ENCODE measurements at places on chromosomes 3 and 15.

GRCh38 chr3:127886956-127887231, 28.1 kb upstream of the KBTBD12 start:
- no peak for DNase-seq

DNA sequence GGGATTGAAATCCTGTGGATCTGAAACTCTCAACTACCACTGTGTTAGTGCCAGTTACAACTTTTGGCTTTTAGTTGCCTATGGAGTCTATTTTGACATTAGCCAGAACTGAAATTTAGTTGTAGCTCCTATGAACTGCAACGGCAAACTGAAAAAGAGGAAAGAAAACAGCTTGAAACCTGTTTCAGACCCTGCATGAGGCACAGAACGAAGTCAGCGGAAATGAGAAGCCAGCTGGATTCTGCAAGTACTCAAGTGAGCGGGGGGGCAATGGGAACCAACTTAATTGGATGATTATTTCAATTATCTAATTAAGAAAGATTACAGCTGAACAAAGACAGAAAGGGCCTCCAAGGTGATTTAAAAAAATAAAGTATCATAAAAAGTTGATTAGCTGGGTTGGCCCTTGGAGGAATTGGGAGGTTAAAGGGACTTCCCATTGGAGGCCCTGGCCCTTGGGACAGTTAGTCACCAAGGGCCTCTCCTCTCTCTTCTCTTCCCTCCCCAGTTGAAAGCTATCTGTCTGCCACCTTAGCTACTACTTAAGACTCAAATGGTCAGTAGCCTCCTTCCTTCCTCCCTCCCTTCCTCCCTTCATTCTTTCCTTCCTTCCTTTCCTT, 352.1 kb downstream of the SHQ1 start:
- DNase-seq, result no peak

GRCh38 chr15:55195996-55196395, 745 bp downstream of the RSL24D1 start:
- DNase-seq, result no peak

GRCh38 chr15:58277333-58277732, 139.2 kb downstream of the AQP9 start:
- DNase-seq, result no peak

- no peak for DNase-seq
These were observed 818.8 kb upstream of the NR2F2 start for GRCh38 chr15:95511671-95512070.

GRCh38 chr3:28042095-28042635, 199.3 kb upstream of the CMC1 start:
- DNase-seq, result no peak

DNA sequence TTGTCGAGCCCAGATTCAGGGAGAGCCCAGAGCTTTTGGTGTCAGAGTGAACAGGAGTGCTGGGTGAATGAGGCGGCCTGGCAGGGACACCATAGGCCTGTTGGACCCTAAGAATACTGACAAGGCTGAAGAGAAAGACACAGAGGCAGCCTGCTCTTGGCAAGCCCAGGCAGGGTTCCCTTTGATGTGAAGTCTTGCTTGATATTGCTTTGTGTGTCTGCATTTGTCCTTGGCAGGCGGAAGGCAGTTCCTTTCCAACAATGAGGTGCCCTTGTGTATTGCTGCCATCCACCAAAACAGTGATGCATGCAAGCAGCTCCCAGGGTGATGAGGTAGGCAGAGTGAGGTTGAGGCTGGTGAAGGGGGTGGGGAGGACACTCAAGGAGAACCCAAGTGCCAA, 152.7 kb upstream of the TSC22D2 start:
- DNase-seq, result no peak

DNA sequence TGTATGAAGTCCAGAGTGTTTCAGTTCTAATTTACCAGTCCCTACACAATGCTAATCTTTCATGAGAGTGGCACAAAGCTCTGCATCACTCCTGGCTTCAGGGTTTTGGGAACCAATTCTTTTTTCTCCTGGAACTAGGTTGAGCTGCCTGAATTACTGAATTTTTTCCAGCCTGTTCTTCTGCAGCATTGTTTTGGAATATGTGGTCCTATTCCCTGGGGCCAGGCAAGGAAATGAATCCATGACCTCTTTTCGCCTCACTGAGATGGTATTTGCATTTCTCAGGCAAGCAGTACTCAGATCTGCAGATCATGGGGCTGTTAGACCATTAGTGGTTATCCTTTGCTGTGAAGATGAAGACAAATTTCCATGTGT, 25.6 kb upstream of the GPR171 start:
- no peak for DNase-seq

DNA sequence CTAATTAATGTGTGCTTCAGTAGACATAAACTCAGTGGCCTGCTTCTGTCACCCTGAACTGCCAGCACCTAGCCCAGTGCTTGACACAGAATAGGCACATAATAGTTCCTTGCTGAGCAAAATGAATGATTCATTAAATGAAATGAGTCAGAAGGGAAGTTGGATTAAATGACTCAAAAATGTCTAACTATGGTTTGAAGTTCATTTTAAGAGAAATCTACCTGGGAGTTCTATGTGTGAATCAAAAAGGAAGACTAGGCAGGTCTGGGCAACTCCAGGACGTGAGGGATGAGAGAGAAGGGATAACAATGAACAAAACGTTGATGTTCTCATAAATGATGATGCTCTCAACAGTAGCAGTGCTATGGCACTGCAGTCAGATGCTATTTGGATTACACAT, 175.0 kb downstream of the CFAP20DC start:
- no peak for DNase-seq

GRCh38 chr3:172464306-172464705, 16.1 kb upstream of the GHSR start:
- no peak for DNase-seq

GRCh38 chr3:40745381-40746106, 220.8 kb downstream of the ZNF621 start:
- no peak for DNase-seq

DNA sequence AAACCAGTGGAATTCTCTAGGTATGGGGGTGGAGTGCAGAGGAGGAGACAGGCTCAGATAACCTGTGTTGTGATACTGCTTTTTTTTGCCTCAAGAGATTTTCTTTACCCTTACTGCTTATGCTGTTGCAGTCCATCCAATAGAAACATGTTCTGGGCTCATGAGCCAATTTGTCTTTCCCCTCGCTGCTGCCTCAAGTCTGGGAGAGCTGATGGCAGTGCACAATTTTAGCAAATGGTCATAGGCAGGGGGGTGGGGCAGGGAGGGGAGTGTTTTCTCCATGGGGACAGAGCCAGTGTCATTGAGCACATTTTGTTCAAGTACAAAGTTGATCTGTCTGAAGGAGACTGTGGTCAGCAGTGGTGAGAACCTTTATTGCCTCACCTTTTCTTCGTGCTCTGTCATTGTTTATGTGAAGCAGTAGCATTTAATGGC, 134.9 kb downstream of the MBNL1 start:
- no peak for DNase-seq

GRCh38 chr3:155639462-155640055, 105.3 kb downstream of the PLCH1 start:
- no peak for DNase-seq

DNA sequence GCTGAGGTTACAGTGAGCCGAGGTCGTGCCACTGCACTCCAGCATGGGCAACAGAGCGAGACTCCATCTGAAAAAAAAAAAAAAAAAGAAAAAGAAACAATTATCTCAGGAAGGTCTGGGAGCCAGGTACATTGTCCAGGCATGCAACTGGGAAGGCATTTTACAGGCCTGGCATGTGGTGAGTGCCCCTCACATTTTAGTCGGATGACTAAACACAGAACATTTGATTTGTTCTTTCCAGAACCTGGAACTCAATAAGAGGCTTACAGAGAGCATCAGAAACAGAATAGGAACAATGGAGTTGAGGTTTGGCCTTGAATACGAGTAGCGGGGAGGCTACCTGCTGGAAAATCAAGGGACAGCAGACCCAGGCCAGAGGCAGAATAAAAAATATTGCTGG, 33.7 kb upstream of the IGF1R start:
- no peak for DNase-seq

GRCh38 chr3:47741925-47742324, 39.8 kb downstream of the SMARCC1 start:
- DNase-seq, result no peak

GRCh38 chr15:96344706-96345559, 14.4 kb downstream of the NR2F2 start:
- no peak for DNase-seq

DNA sequence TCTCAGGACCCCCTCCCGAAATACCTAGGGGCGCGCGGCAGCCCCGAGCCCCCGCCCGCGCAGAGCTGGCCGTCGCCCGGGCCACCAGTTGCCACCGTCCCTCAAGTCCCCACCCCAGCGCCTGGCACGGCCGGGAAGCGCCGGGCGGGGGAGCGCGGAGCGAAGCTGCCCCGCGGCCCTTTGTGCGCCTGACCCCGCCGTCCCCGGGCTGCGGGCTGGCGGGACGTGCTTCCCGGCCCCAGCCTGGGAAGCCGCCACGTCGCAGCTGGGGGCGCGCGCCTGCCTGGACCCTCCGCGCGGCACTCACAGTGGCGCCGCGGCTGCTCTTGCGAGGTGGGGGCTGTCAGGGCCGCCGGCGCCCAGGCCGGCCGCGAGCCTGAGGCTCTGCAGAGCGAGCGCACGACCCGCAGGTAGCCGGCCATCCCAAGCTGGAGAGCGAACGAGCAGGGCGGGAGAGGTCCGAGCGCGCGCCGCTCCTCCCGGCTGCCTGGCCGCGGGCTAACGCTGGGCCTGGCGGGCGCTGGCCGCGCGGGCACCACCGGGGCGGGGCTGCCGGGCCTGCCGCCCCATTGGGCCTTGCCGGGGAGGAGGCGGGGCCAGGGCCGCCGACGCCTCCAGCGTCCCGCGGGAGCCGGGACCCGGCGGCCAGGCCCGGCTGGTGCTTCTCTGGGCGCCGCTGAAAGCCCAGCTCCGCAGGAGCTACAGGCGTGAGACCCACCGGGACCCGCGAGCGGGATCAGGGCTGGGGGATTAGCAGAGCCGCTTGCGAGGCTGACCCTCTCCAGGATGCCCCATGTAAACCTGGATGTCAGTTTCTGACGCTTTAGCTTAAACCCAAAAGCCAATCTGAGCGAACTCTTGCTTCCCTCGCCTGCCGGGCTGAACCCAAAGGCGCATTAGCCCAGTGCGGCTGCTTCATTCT, at the start of gene IDH2:
TSS of gene IDH2 (minus strand) at position 500 of the 922 bp plus-strand sequence. CDS start at position 422, 78 bp downstream.
- DNase-seq, result peak; percentile 60

DNA sequence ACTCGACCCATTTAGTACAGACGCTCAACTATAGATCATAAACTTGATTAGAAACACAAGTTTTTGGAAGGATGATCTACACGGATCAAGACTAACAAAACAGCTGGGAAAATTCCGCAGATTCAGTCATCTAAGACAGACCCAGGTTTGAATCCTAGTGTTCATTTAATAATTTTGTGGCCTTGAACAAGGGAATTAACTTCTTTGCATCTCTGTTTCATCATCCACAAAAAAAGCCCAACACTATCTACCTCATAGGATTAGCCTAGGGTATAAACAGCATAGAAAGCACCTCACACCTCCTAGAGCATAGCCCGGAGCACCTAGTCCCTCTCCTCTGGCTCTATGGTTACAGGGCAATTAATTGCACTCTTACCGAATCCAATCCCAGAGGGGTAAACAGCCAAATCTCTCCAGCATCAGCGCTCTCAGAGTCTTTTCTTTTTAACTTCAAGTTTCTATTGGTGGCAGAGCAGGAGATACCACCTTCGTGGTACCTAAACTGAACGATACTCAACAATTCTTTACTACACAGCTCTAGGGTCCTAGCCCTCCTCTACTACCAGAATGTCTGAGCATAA, 3.5 kb downstream of the TBL1XR1 start:
- no peak for DNase-seq

DNA sequence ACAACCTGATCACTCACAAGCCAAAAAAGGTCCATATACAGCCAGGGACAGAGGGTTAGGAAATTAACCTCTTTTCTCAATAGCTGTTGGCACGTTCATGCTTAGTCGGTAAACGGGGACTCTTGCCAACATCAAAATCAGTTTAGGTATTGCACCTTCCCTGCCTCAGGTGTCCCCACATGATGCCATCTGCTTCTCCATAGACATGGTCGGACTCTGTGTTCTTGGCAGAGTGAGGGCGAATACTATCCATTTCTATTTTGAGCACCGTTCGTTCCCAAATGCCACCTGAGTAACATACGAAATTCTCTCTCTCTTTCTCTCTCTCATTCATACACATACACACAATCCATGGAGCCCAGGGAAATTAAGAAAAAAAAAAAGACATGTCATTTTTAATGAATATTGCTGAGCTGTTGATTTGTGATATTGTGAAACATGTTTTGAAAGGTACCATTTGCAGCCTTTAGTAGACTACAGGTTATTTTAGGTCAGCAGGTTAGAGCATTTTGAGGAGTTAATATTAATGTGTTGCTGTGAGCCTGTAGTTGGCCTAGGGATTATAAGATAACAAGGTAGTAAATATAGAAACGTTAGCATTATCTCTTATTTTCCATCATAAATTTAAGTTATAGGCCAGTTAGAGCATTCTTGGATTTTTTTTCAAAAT, 78.5 kb downstream of the GHSR start:
- no peak for DNase-seq

- no peak for DNase-seq
These were observed 72.1 kb downstream of the GJD2 start for GRCh38 chr15:34682674-34683073.

GRCh38 chr3:157066335-157067098, 93.4 kb downstream of the CCNL1 start:
- DNase-seq, result no peak

DNA sequence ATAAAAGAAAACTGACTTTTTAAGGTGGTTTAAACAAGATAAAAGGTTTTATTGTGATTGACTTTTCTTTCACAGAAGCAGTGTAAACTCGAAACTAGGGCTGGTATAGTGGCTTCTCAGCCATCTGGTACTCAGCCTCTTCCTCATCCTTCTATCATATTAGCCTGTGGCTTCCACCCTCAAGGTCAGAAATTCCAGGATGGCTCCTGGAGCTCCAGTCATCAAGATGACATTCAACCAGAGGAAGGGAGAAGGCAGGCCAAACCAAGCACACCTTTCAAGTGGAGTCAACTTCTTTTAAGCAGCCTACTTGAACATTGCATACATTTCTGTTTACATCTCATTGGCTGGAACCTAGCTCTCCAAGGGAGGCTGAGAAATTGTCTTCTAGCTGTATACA, 1.3 kb upstream of the MESD start:
- no peak for DNase-seq

GRCh38 chr3:110654843-110655502, 416.6 kb upstream of the NECTIN3 start:
- DNase-seq, result no peak

DNA sequence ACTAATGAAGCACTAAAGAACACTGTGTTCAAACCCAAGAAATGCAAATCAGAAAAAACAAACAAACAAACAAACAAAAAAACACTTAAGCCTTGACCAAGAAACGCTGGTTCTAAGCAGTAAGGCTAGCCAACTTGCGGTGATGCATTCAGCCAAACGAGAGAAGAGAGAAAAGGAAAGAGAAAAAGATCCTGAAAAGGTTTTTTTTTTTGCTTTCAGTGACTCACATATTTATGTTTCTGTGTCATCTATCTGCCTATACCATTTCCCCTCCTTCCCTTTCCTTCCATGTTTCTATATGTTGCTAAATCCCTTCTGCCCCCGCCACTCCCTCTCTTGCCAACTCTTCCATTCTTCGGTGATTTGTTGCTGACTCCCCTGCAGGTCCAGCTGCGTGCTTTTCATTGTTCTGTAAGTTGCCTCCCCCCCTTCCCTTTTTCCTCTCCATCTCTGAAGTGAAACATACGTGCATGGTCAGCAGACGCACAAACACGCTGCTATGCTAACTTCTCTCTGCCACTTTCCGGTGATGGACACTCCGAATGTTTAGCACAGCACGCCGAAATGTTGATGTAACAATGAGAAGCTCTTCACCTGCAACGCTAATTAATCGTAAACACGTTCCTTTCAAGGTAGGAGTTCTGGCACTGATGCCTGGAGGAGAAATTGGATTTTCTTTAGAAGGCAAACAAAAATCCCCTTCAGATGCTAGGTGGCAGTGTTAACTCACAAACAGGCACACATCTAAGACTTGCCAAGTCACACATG, 154.4 kb downstream of the TUSC7 start:
- no peak for DNase-seq
